NCI-H1930 (cell line): ENCODE measurements at places on chromosomes 13 and 19.

DNA sequence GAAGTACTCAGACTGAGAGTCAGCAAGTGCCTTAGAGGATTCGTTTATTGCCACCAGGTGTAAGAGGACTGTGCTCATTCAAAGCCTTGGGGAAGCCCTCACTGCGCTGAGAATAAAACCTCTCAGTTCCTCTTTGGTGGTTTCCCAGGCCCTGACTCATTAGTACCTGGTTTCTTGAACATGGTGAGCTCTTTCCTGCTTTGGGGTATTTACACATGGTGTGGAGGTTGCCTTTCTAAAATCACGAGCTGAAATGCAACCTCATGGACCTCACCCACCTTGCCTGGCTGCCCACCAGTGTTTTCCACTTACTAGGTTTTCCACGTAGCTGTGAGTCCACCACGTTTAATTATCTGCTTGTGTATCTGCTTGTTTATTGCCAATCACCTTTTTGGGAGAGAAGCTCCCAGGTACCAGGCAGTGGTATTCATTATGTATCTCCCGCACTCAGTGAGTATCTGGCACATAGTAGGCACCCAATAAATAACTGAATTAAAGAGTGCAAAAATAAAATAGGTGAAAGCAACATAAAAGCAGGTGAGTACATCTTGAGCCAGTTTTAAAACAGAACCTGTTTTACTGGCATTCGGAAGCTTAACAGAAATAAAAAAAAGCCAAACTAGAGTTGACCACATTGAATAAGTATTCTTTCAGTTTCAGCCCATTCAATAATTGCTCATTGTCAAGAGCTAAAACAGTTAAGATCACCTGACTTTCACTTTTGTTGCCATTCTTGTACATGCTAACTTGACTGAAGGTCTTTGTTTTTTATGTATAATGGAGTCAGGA, 533.0 kb downstream of the MYO16 start:
- DNase-seq: no peak

- DNase-seq: no peak
Observed at GRCh38 chr13:110616103-110617101, 1.1 kb downstream of the NAXD start.

DNA sequence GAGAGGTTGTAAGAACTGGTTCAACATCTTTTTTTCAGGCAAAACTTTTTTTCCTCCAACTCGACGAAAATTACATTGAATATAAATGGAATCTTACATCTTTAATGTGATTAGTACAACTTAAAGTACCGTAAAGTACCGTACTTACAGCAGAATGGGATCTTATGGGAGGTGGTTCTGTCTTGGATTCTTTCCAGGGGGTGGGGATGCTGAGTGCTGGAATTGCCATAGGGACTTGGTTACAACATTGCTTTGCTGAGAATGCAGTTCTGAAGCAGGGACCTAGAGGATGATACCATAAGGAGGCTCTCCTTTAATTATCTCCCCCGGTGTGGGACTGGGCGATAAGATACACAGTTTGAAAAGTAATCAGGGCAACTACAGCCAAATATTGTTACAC, 186.4 kb downstream of the KLF5 start:
- DNase-seq: no peak

GRCh38 chr19:19076476-19076875, 12.7 kb downstream of the SLC25A42 start:
- no peak for DNase-seq

- no peak for DNase-seq
Observed at GRCh38 chr19:7980635-7981121, 24.8 kb downstream of the ELAVL1 start.
